Sciatic nerve (tissue), 2 donors: ENCODE measurements at places on chromosomes 11 and 22. TPM values are rescaled to one million over a fixed set of nuclear protein-coding genes. Genes with fewer than 3 reads are reported as not detected.

DNA sequence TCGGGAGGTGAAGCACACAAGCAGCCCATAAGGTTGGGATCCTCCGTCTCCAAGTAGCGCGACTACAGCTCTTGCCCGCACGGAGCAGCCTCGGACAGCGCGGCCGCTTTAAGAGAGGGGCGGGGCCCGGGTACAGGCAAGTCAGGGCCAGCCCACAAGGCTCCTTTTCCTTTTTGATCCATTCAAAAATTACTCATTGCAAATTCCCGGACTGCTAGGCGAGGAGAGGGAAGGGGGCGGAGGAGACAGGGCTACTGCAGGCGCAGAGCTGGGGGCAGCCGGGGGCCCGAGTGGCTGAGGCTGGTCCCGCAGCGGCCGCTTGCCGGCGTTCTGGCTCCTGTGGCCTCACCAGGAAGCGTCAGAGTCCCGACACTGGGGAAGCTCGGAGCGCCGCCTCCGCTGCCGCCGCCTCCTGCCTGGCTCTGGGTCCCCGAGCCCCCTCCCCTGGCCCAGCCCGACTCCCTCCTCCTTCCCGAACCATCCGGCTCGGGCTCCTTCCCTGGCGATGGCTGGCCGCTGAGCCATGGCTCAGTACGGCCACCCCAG, at the start of gene UBASH3B:
UBASH3B (plus strand) TSS at position 196 of the 546 bp plus-strand sequence; CDS start at position 524, 328 bp downstream.
- peak; percentile 81 for DNase-seq

DNA sequence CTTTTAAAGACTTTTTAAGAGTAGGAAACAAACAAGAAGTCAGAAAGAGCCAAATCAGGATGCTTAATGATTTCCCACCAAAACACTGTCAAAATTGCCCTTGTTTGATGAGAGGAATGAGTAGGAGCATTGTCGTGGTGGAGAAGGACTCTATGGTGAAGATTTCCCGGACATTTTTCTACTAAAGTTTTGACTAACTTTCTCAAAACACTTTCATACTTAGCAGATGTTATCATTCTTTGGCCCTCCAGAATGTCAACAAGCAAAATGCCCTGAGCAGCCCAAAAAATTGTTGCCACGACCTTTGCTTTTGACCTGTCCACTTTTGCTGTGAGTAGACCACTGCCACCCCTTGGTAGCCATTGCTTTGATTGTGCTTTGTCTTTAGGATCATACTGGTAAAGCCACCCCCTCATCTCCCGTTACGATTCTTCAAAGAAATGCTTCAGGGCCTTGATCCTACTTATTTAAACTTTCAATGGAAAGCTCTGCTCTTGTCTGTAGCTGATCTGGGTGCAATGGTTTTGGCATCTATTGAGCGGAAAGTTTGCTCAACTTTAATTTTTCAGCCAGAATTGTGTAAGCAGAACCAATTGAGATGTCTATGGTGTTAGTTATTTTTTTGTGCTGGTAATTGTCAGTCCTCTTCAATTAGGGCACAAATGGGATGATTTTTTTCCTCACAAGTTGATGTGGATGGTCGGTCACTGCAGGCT, 67.2 kb downstream of the ADM start:
- no peak for DNase-seq

- DNase-seq, result no peak
Measured at GRCh38 chr11:27786331-27786730, 86.1 kb upstream of the BDNF start.

GRCh38 chr22:31583861-31584485, 78.0 kb downstream of the PISD start:
- DNase-seq, result no peak

DNA sequence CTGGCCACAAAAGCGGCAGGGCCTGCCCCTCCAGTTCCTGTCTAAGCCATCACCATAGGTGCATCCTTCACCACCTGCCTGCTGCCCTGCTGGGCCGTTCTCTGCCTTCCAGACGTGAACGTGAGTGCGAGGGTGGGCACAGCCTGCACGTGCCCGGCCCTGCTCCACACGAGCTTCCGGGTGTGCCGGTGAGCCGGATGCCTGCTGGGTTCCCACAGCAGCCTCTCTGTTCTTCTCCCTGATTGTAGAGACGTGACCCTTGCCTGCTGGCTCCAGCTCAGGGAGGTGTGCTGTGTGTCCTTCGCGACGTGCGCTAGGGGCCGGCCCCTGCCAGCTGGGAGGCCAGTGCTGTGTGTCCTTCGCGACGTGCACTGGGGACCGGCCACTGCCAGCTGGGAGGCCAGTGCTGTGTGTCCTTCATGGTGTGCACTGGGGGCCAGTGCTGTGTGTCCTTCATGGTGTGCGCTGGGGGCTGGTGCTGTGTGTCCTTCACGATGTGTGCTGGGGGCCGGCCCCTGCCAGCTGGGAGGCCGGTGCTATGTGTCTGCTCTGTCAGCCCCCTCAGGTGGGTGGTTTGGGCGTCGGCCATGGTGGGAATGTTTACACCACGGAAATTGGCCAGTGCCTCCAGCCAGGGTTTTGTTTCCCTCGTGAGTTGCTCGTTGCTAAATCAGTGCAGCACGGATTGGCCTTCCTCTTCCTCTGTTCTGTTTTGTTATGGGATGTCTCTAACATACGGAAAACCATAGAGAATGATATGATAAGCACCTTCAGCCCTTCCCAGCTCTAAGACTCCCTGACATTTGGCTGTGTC, 35.4 kb upstream of the BRSK2 start:
- peak; percentile 36 for DNase-seq

GRCh38 chr11:7154881-7155361, 66.1 kb downstream of the RBMXL2 start:
- DNase-seq, result no peak

DNA sequence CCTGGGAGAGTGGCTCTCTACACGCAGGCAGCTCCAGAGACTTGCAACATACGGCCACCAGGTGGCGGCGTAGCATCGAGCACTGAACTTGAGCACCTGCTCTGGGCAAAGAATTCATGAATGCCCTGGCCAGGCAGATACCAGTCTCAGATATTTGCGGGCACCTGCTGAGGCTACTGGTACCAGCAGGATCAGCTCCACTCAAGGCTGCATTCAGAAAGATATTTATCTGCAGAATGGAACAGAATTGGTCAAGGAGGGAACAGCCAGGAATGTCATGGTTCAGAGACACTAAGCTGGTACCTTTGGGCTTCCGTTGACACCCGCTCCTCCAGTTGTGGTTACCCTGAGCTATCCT, 10.8 kb upstream of the CCDC86 start:
- DNase-seq, result peak; percentile 91

DNA sequence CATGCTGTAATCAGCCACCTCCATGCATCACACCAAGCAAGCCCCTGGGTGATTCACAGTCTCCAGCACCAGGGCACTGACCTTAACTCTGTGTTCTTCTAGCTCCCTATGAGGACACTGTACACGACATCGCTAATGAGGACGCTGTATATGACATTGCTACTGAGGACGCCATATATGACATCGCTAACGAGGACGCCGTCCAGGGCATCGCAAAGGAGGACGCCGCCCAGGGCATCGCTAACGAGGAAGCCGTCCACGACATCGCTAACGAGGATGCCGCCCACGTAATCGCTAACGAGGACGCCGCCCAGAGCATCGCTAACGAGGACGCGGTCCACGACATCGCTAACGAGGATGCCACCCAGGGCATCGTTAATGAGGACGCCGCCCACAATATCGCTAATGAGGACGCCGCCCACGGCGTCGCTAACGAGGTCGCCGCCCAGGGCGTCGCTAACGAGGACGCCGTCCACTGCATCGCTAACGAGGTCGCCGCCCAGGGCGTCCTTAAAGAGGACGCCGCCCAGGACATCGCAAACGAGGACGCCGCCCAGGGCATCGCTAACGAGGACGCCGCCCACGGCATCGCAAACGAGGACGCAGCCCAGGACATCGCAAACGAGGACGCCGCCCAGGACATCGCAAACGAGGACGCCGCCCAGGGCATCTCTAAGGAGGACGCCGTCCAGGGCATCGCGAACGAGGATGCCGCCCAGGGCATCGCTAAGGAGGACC, 34.5 kb upstream of the DGCR6L start:
- DNase-seq, result no peak

GRCh38 chr22:50696799-50697561, 24.4 kb downstream of the SHANK3 start:
- peak; percentile 66 for DNase-seq

GRCh38 chr22:49571326-49571725, 256.3 kb downstream of the BRD1 start:
- DNase-seq, result peak; percentile 32

- DNase-seq, result no peak
Measured at GRCh38 chr11:44139565-44140330, 44.3 kb downstream of the EXT2 start.

- no peak for DNase-seq
Measured at GRCh38 chr11:46363455-46364005, 16.3 kb downstream of the DGKZ start.

The PICALM gene
- total RNA-seq, result 314 TPM

The NEFH gene
- 1.4 TPM for total RNA-seq

The OR4S2 gene
- not detected for total RNA-seq

The KRTAP5-11 gene
- total RNA-seq, result not detected

The HPS4 gene
- total RNA-seq, result 42.2 TPM
